Immature natural killer cell (primary cell): ENCODE measurements at places on chromosomes 4 and X. TPM values are rescaled to one million over a fixed set of nuclear protein-coding genes. Genes with fewer than 3 reads are reported as not detected.

Gene OSTC
- polyA plus RNA-seq = 152 TPM

Gene NOX1
- not detected for polyA plus RNA-seq

Gene SH2D1A
- 164 TPM for polyA plus RNA-seq

Gene SHOX
- not detected for polyA plus RNA-seq

Gene EGF
- polyA plus RNA-seq = not detected

Gene EVC2
- not detected for polyA plus RNA-seq

Gene MAPK10
- polyA plus RNA-seq = not detected

Gene CAPN6
- not detected for polyA plus RNA-seq

Gene GABRB1
- polyA plus RNA-seq = not detected

Gene STATH
- polyA plus RNA-seq = not detected

Gene AMELX
- polyA plus RNA-seq = not detected

Gene BLTP1
- 11.1 TPM for polyA plus RNA-seq

Gene DRP2
- 0.32 TPM for polyA plus RNA-seq

Gene MAGIX
- 0.96 TPM for polyA plus RNA-seq

Gene FAM120C
- polyA plus RNA-seq = 2.5 TPM

- DNase-seq = no peak
Observed at GRCh38 chr4:182822554-182822953, 94.6 kb downstream of the DCTD start.

DNA sequence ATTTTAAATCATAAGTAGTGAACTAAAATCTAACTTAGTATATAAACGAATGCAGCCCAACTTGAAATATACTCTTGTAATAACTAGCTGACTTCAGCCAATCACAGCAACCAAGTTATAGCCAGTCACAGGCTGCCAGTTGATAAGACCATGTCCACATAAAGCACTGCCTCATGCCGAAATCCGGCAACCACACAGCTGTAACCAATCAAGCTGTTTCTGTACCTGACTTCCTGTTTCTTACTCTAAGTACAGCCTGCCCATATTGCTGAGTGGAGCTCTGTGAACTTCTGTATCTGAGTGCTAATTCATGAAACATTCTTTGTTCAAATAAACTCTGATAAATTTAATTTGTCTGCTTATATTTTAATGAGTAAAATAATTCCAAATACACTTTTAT lies 805.3 kb upstream of the EPHA5 start:
- no peak for DNase-seq

- DNase-seq = no peak
Observed at GRCh38 chr4:114211556-114211955, 232.1 kb upstream of the ARSJ start.

- DNase-seq = no peak
Observed at GRCh38 chr4:48575964-48576363, 85.9 kb downstream of the ZAR1 start.

DNA sequence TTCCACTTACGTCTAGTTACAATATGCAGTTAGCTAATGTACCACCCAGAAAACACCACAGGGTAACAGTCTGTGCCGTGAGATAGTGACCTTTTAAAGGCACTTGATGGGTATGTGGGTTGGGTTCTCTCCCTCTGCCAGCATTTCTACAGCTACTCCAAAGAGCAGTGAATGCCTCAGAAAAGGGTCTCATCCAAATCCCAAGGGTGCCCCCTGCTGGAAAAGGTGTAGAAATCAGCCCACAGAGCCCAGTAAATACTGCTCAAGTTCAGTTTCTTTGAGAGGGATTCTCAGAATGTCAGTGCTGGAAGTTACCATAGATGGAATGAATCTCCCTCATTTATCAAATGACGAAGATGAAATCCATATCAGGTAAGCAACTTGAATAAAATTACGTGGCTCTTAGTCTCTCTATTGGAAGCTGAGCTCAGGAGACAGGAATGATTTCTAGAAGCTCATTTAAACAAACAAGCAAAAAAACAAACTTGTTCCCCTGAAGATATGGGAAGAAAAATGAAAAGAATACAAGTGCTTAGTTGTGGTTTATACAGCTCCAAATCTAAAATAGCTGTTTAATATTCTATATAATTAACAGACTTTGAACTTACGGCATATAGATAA lies 9.5 kb downstream of the RNF175 start:
- DNase-seq = peak; percentile 26

DNA sequence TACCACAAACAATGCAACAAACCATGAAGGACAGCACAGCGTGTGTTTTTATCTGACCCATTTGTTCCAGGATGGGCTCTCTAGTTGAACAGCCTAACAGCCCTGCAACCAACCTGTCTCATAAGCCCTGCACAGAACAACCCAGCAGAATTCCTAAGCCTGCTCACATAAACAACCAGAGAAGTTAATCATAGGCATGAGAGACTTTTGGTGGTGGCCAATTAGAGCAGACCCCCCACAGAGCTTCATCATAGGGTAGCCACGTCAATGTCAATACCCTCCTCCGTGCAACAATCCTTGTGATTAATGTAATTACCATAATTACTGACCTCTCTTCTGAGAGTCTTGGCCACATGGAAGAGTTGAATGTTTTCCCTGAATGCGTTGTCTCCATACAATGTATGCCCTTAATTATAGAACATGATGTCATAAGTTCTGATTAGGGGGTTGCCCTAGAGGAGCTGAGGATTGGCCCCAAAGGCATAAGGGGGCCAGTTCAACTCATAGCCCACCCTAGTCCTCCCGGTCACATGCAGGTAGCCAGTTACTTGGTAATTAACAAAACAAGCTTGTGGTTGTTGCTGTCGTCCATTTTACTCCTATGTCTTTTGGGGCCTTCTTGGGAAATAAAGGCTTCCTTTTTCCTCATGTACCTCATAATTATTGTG lies 92.7 kb downstream of the SYNPO2 start:
- DNase-seq = no peak

- DNase-seq = no peak
Observed at GRCh38 chrX:74536832-74537371, 77.5 kb downstream of the RLIM start.

GRCh38 chrX:9532349-9532748 lies 67.5 kb downstream of the TBL1X start:
- no peak for DNase-seq

DNA sequence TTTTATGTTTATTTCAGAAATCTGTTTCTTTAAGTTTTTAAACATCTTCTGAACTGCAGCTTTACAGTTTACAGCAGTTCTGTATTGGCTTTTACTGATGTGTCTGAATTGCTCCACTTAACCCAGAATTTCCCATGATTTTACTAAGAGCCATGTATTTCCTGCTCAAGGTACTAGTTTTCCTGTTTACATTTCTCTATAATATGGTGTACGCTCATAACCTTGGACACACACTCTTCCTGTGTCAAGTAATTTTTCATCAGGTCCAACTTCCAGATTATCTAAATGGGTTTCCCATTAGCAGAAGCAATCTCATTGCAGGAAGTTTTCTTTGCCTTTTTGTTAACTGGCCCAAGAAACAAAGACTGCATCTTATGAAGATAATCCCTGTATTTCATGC lies 12.3 kb downstream of the ELF2 start:
- no peak for DNase-seq

GRCh38 chr4:156248917-156249316 lies 295.3 kb upstream of the CTSO start:
- DNase-seq = no peak

GRCh38 chrX:56764153-56764974 lies 35.3 kb downstream of the NBDY start:
- peak; percentile 92 for DNase-seq

- no peak for DNase-seq
Observed at GRCh38 chr4:4719436-4719835, 140.0 kb upstream of the MSX1 start.

- DNase-seq = no peak
Observed at GRCh38 chrX:54180403-54180802, 2.7 kb downstream of the FAM120C start.

GRCh38 chrX:120242813-120243212 lies 7.8 kb upstream of the ZBTB33 start:
- no peak for DNase-seq

GRCh38 chr4:186003746-186004145 lies 65.2 kb upstream of the TLR3 start:
- no peak for DNase-seq

- no peak for DNase-seq
Observed at GRCh38 chr4:14303856-14304255, 676.3 kb upstream of the BOD1L1 start.

GRCh38 chrX:18692541-18692940 lies 14.9 kb upstream of the PPEF1 start:
- no peak for DNase-seq

DNA sequence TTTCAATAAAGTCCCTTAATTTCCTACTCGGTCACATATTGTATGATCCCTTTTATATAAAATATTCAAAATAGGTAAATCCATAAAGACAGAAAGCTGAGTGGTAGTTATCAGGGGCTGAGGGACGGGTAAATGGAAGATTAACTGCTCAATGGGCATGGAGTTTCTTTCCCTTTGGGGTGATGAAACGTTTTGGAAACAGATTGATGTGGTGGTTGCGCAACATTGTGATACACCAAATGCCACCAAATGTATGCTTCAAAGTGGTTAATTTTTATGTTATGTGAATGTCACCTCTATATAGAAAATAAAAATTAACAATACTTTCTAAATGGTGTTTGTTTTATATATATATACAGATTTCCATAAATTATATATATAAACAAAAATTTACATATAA lies 15.0 kb upstream of the MAOB start:
- DNase-seq = no peak

DNA sequence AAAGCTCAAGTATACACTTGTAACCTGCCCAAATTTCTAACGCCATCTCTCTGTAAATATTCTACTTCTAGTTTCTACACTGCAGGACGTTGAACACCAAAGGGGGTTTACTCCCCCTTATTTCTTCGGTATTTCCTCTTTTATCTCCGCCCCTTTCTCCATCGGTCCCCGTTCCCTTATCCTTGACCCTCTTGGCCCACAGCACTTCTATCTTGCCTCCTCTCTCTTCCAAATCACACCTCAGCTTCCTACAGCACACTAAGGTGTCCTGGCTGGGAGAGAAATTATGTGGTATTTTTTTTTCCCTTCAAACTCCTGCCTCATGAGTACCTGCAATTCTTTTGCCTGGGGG lies 715 bp downstream of the ZMAT1 start:
- no peak for DNase-seq

GRCh38 chr4:8079031-8079885 lies 79.4 kb downstream of the ABLIM2 start:
- DNase-seq = no peak

GRCh38 chrX:14027036-14027435 lies 2.7 kb downstream of the GEMIN8 start:
- no peak for DNase-seq

DNA sequence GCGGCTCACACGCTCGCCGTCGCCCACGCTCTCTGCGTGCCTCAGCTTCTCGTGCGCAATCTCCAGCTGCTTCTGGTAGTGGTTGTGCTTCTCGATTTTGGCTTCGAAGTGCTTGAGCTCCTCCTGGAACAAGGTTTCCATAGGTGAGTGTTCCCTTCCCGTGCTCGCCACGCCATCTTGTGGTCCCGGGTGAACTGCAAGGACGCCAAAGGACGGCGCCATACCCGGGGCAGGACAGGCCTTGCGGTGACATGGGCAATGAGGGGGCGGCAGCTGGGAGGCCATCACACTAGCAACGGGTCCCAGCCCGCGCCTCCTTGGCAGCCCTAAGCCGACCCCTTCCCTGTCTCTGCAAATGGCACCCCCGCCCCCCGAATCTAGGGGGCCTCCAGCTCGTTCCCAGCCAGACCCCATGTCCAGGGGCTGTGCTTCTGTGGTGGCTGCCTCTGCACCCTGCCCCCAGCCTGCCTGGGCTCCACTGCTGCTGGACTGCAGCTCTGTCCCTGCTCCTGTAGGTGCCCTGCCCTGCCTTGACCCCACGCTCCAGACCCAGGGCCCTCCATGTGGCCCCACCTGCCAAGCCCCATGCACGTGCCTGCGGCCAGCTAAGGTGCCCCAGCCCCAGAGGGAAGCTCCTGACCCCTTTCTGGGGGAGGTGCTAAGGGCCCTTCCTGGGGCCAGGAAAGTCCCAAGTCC lies 17.3 kb downstream of the LRPAP1 start:
- no peak for DNase-seq

DNA sequence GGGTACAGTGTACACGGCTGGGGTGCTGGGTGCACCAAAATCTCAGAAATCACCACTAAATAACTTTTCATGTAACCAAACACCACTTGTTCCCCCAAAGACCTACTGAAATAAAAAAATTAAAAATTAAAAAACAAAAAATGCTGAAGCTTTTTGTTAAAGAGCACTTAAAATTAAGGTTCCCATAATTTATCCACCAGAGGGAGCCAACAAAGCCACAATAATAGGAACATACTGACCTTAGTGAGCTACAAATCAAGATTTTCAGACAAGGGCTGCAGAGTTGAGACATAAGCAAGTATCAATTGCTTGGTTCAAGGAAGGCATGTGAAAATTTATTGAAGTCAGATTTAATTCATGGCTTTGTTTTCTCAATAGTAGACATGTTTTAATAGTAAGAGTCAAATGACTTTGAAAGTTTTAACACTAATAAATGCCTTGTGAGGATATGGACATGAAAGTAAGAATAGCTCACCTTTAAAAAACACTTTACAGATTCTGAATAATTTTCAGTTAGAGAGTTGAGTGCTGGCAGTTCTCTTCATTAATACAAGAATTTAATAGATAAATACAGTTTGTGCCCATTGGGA lies 43.0 kb upstream of the SCOC start:
- no peak for DNase-seq

DNA sequence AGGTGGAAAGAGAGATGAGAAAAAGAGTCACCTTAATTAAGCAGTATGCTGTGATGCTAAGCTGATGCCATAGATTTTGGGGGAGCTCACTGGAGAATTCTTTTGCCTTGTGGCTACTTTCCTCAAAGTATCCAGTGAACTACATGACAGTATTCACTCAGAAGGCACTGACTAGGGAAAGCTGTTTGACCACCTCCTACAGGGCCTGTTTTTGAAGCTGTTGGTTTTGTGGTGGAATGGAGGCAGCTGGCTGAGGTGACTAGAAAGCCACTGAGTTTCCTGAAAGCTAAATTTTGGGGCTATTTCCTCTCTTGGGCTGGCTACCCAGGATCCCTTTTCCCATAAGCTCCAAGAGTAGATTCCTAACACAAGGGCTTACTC lies 124.8 kb upstream of the EOLA2 start:
- no peak for DNase-seq

GRCh38 chr4:175459571-175459970 lies 352.5 kb downstream of the GPM6A start:
- DNase-seq = no peak

DNA sequence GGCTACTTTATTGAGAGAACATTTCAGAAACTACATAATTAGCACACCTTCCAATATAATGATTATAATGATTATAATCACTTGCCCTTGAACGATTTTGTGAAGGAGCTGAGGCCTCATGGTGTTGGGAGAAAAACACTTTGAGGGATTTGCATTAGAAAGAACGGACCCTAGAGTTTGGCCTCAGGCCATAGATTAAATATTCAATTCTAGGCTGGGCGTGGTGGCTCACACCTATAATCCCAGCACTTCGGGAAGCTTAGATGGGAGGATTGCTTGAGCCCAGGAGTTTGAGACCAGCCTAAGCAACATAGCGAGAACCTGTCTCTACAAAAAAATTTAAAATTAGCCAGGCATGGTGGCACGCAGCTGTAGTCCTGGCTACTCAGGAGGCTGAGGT lies 12.9 kb upstream of the PRKG2 start:
- no peak for DNase-seq
